ENCODE measurements at places on chromosomes 1 and 21.

GRCh38 chr1:16970132-16970910, 10.1 kb downstream of the MFAP2 start:
- DNase-seq: no peak

- DNase-seq: no peak
Observed at GRCh38 chr1:201602413-201603265, 63.7 kb downstream of the NAV1 start.

DNA sequence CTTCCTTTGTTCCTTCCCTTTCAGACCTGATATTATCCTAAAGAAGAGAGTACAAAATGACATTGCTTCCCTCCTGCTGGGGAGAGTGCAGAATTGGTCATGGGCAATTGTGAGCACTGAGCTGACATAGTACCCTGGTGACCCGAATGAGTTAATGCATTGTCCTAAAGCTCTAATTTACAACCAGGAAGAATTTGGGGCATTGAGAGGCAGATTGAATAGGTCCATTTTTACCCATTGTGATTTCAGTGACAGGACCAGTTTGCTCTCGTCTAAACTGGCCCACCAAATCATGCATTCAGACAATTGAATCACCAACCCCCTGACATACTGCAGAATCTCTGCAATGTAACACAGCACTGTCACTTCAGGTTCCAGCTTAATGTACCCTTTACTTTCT, 497.4 kb downstream of the DPYD start:
- no peak for DNase-seq

GRCh38 chr1:211551638-211552460, 27.1 kb downstream of the SLC30A1 start:
- no peak for DNase-seq

- DNase-seq: no peak
Observed at GRCh38 chr21:16770266-16770665, 742.6 kb upstream of the CXADR start.
